ENCODE measurements at places on chromosomes 5 and 9. TPM values are rescaled to one million over a fixed set of nuclear protein-coding genes. Genes with fewer than 3 reads are reported as not detected.

DNA sequence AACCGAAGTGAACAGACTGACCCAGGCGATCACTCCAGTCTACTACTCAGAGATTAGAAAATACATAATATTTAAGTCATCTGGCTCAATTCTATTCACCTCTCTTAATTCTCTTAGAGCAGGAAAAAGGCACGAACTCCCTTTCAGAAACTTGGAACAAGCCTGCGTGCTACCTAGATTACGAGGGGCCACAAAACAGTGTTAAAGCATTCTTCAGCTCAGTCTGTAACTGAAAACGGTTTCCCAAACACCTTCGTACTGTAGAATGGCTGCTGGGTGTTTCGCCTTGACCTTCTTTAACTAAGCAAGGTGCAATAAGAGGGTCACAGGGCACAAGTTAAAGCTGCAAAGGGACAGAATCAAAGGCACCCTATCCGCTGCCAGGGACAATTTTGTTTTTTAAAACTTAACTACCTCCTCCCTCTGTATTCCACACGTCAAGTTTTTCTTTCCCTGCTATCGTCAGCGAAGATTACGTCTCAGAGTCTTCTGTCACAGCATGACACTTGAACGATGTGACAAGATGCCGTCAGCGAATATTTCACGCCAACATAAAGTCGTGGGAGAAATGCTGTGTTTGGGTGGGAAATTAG is 687 bp downstream of the LYSMD3 start:
- peak overlapping the region; percentile 79 for H3K27ac ChIP-seq
- H3K4me1 ChIP-seq = peaks cover 4% of the 10 kb centered on the region
- H3K27me3 ChIP-seq = no peaks in the 10 kb centered on the region
- DNase-seq = no peak
- H3K4me3 ChIP-seq = peak overlapping the region; percentile 51

Gene PCDHGB7
- 2.4 TPM for total RNA-seq

Gene TNFSF15
- 0.66 TPM for total RNA-seq

Gene ADGRD2
- total RNA-seq = not detected

Measured in Caco-2 (cell line).